ENCODE measurements at places on chromosomes 11 and 22. TPM values are rescaled to one million over a fixed set of nuclear protein-coding genes. Genes with fewer than 3 reads are reported as not detected.

DNA sequence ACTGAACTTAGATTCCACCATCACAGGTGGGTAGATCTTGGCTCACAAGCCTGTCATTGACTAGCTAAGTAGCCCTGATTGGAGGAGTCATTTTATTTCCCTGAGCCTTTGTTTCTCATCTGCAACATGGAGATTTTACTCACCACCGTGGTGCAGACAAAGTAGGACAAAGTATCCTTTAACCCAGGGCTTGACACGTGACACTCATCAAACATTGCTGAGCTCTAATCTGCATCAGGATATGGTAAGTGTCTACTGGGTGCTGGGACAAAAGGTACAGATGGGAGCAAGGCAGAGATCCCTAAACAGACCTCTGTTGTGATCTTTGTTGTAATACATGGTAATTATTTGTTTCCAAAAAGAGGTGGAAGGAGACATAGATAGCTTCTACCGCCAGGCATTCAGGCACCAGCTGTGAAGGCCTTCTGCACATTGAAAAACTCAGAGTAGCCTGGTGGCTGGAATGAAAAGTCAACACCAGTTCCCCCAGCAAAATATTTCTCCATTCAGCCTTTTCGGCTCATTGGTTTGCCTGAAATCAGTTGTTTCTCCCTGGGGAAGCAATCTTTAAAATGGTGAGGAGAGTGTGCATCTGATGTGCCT is 18.3 kb upstream of the MICAL2 start:
- DNase-seq: no peak

GRCh38 chr11:115036406-115037180 is 358.3 kb downstream of the NXPE2 start:
- DNase-seq: no peak

The GRAMD1B gene
- total RNA-seq: 0.07 TPM

DNA sequence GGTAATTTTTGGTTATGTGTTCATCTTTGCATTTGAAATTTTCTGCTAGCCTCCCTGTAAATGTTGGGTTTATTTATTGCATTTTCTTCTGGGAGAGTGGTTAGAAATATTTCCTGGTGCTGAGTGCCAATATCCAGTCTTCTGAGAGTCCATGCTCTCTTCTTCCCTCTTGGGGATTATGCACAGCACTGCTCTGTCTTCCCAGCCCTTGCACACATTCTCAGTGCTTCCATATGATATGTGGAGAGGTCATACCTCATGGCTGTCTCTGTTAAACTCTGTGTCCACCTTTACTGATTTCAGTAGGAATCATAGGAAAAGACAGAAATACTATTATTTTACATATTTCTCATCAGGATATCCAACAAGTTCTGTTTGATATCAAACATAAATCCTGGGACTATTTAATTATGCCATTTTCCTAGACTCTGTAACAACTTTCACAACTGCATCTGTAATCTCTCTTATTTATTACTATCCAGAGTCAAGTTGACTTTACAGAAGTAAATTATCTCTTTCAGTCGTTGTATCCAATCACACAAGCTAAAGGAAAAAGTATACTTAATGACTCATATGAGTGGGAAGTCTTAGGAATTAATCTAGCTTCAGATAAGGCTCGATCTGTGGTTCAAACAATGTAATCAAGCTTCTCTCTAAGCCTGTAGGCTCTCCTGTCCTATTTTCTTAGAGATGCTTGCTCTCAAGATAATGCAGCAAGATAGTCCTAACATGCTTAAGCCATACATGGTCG is 2.7 kb upstream of the NXPE1 start:
- DNase-seq: no peak

The CDC42EP1 gene
- 48.7 TPM for total RNA-seq
